ENCODE measurements at places on chromosomes 13 and 19.

GRCh38 chr13:44131069-44131614 is 242.5 kb upstream of the SERP2 start:
- no peak for DNase-seq

DNA sequence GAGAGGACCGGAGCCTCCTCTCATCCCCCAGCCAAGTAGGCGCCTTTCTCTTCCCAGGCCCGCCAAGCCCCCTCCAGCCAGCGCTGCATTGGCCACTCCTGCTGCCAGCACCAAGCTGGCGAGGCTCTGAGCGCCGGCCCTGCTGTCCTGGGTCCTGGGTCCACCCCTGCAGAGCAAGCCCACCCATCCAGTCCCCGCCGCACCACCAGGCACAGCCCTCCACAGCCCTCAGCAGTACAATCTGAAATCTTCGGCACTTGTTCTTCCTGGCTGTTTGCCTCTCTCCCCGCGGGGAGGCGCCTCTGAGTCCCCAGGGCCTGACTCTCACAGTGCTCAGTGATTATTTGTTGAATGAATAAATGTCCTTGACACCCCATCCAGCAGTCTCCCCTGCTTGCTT is 236.4 kb upstream of the SGCG start:
- DNase-seq, result no peak

GRCh38 chr13:91072486-91072885 is 275.0 kb upstream of the MIR17HG start:
- no peak for DNase-seq

- no peak for DNase-seq
Measured at GRCh38 chr19:10936661-10937084, 8.1 kb downstream of the TIMM29 start.

GRCh38 chr13:30132623-30133553 is 174.5 kb downstream of the KATNAL1 start:
- DNase-seq, result peak; percentile 89

GRCh38 chr19:13579388-13580060 is 73.2 kb upstream of the CACNA1A start:
- no peak for DNase-seq

DNA sequence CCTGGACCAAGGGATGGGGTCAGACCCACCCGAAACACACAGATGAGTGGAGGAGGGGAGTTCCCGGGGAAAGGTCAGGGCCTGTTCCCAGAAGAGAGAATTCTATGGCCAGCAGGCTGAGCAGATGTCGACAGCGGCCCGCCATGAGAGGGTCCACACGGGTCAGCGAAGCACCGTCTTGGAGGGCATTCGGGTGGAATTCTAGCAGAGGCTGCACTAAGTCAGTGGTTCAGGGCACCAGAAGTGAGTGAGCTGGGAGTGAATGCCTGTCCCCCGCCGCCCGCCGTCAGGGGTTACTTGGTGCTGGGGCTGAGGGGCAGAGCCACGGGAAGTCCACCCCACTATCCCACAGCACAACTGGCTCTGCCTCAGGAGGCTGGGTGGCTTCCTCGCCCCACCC is 96.2 kb upstream of the VSTM2B start:
- DNase-seq, result no peak

- DNase-seq, result no peak
Measured at GRCh38 chr19:47544476-47544875, 28.5 kb downstream of the ZNF541 start.

GRCh38 chr19:45152504-45153338 is 8.1 kb downstream of the NKPD1 start:
- DNase-seq, result peak; percentile 25

DNA sequence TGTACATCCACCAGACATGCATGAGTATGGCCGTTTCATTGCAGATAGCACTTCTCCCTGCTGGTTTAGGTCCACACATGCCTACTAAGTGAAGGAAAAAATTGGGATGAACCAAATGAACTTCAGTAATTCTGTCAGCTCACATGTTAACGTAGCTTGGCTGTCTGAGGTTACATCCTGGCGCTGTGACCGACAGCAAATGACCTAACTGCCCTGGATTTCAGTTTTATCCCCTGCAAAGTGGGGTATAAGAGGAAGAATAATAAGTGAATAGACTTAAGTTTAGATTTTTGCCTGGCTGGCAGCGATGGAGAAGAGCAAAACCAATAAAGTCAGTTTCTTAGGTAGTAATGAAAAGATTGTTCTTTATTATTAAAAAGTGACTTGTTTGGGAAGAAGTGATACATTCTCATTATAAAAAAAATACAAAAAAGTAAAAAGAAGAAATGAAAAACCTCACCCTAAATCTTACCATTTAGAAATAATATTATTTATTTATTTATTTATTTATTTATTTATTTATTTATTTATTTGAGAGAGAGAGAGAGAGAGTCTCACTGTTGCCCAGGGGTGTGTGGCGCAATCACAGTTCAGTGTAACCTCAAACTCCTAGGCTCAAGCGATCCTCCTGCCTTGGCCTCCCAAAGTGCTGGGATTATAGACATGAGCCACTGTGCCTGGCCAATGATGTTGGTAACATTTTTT is 4.2 kb upstream of the RNF113B start:
- DNase-seq, result no peak

Measured in activated T-helper 1 cell treated with Interleukin-2 at 50 U/mL for 16 hours (primary cell).